NCI-H526 treated with DMSO at 0.1 percent for 48 hours (cell line): ENCODE measurements at places on chromosomes 5 and 9.

DNA sequence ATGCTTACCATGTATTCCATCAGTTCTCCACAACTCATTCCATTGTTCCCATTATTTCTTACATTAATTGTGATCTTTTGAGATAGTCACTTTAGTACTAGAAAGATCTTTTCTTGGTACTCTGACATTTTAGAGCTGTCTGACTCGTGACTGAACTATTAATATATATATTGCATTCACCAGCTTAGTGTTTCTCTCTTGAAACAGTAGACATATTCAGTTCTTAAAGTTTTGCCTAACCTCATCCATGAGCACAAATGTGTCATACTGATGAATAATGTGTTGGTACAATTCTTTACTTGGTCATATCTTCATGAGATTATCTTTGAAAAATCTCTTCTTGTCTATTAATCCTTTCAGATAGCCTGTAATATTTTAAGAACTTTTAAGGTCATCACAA is 74.3 kb downstream of the NLN start:
- DNase-seq = no peak

DNA sequence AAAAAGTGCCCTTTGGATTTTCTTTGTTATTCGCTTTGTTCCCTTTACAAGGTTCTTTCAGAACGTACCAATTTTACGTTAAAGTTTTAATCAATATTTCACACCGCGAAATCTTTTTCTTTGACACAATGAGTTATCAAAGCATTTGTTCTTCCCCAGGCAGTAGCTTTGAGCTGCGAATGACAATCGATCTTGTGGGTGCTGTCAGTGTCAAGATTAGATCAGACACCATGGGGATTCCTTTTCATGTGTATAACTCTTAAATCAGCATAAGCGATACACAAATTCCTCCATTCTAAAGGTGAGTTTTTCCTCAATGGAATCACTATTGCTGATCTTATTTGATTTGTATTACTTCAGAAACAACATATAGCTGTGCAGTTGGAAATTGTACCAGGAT is 145.5 kb downstream of the ST8SIA4 start:
- DNase-seq = no peak

- no peak for DNase-seq
These were observed 401.4 kb downstream of the PSAT1 start for GRCh38 chr9:78698371-78698770.

DNA sequence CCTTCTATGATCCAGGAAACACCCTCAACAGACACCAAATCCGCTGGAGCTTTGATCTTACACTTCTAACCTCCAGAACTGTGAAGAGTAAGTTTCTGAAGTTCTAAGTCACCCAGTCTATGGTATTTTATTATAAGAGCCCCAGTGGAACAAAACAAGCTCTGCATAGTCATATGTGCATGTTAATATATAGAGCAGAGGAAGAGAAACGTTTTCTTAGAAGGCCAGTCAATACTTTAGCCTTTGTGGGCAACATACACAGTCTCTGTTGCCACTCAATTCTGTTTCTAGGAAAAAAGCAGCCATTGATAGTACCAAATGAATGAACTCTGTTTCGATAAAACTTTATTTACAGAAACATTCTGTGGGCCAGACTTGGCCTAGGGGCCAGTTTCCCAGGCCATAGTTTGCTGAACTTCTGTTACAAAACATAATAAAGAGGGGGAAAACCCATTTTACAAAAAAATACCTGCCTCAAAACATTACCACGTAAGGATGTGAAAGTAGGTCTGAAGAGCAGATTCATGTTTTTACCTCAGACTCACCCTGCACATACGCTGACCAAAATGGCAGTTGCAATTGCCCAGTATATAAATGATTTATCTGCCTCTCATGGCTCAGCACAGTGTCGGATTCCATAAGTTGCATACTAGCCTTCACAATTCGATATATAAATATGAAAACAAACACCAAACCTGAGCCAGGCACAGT is 350.5 kb downstream of the SLIT3 start:
- no peak for DNase-seq

- no peak for DNase-seq
These were observed 75.5 kb downstream of the SEMA5A start for GRCh38 chr5:9470410-9470809.

GRCh38 chr9:86763791-86764190 is 183.5 kb downstream of the GAS1 start:
- no peak for DNase-seq

DNA sequence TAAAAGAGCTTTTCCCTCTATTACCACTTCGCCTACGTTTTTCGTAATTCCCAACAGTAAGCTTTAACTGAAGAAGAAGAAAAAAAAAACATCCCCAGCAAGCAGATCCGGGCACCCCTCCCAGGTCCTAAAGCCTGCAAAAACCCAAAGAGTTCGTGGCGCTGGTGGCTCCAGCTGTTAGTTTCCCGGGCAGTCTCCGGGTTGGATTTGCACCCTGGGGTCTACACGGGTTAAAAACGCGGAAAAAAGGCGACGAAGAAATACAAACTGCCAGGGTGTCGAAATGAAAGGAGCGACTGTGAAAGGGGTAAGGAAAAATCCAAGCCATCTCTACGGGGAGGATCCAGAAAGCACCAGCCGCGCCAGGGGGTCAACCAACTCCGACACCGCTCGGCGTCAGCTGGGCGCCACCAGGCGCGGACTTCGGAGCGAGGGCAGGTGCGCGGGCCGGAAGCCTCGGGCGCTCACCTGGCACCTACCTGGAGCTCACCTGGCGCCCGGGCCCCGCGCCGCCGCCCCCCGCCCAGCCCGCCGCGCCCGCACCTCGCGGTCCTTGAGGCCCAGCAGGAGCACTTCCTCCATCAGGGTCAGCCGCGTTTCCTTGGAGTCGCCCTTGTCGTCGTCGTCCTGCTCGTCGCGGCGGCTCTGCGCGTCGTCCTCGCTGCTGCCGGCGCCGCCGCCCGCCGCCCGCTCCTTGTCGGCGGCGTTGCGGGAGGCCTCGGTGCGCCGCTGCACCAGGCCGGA is 680 bp downstream of the GOLPH3 start:
- peak; percentile 78 for DNase-seq

- no peak for DNase-seq
These were observed 14.9 kb downstream of the ARHGEF28 start for GRCh38 chr5:73640861-73641320.

DNA sequence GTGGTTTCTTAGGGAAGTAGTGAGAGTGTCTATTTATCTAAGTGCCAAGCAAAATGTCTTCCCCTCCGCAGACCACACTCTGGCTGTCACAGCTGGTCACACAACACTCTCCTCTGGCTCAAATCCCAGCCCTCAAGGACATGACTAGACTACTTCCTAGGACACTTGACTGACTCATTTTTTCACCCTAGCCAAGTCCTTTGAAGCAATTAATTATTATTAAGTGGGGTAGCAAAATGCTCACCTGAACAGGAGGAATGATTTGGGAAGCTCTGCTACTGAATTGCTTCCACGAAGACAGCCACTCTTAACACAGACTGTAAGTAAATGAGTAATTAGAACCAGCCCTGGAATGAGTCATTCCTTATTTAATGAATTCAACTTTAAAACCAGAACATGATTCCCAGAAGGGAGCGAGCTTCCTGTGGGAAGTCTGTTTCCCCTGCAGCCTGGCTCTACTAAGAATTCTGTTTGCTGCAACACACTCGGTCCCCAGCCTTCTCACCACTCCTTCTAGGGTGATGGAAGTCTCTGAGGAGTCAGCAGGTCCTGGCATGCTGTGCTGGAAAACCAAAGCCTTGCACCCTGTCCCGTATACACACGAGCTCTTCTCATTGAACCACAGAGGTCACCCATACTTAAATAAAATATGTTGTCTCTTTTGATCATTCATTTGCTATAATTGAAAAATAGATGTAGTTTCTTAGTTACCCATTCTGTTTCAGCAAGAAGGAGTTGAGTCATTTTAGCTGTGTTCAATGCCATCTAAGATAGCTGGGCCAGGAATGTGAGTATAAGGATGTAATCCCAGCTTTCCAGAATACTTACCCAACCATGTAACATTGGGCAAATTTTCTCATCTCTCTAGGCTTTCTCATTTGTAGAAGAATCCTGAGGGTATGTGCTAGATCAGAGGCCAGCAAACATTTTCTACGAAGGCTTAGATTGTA is 218.6 kb upstream of the RASEF start:
- DNase-seq = no peak

DNA sequence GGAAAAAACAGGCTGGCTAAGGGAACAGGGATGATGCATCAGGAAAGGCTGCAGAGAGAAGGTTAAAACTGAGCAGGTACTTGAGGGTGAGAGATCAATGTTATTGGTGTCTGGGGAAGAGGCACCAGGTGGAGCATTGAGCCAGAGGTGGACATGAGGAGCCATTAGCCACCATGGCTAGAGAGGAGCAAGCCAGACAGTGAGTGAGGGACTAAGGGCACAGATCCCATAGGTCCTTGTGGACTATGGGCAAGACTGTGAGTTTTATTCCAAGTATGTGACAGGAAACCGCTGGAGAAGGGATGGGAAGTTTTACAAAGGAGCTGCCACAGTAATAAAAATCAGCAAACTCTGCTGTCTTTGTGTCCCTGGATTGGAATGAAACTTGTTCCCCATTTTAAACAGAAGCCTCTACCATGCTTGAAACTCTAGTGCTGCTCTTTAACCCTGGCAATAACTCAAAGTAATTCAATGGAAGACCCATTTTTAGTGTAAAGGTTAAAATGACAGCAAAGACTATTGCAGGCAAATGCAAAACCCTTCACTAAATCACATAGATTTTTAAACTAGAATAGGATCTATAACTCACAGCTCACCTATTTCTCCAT is 349.8 kb downstream of the ENC1 start:
- DNase-seq = no peak

GRCh38 chr9:93028448-93029006 is 30.0 kb upstream of the SUSD3 start:
- DNase-seq = no peak

DNA sequence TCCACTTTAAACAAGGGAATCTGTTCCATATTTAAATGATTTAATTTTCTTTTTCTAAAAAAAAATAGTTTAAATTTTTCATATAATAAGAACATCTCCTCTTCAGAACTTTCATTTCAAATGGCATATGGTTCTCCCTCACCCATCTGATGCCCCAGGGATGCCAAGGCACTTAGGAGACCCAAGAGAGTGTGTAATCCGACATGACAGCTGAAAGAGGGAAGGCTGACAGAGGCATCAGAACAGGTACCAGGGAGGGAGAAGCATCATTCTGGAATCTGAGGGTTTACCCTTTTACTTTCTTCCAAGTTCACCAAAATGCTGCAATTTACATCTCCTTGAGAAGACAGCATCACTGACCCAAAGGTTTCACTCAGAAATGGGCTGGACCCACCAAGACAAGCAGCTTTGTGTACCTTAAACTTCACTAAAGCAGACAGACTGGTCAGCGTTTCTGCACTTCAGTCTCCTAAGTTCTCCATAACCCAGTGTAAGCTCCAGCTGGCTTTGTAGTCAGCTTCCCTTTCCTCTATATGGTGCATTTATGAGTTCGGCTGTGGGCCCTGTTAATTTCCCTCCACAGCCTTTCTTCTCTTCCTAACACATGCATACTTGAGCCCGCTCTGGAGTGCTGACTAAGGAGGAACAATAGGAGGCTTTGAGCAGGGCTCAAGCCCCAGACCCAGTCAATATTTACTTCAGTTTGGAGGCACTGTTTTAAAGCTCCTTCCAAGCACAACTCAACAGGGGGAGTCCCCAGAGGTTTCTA is 17.7 kb downstream of the EFNA5 start:
- DNase-seq = peak; percentile 52

DNA sequence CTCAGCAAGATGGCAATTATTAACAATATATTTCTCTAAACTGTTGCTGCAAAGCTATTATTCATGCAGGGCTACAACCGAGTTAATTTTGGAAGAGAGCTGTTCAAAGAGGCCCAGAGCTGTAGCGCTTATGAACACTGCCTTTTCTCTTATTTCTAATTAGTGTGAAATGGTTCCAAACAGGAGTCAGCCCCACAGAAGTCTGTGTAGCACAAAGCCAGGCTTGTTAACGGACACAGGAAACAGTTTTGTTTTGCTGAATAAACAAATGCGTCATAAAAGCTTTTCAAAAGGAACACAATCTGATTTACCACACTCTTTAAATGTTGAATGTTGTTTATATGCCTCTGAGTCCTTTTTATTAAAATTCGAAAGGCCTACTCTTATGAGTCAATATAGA is 396.5 kb downstream of the ANXA1 start:
- no peak for DNase-seq

DNA sequence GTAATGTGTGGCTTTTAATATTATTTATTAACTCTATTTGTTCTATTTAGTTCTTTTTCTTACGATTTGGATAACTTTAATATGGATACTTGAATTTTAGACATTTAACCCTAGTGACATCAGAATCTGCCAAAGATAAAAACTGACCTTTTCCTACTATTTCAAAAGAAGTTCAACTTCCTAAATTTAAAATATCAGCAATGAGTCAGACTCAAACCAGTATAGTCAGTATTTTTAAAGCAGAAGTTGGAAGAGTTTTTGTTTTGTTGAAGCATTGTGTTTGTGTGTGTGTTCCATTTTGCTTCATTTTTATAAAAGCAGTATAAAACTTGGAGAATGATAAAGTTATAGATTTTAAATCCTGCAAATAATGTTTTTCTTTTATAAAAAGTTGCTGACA is 251.8 kb upstream of the RASA1 start:
- DNase-seq = no peak

GRCh38 chr5:54766748-54767147 is 218.6 kb downstream of the ESM1 start:
- no peak for DNase-seq

- DNase-seq = no peak
These were observed 107.5 kb downstream of the NREP start for GRCh38 chr5:111649516-111649915.
